ENCODE measurements at places on chromosomes 4 and X. TPM values are rescaled to one million over a fixed set of nuclear protein-coding genes. Genes with fewer than 3 reads are reported as not detected.

Gene TEX13D
- total RNA-seq: not detected

Gene SGMS2
- total RNA-seq: 57.5 TPM

Gene TCEAL7
- 16.1 TPM for total RNA-seq

Gene MAML3
- total RNA-seq: 0.90 TPM

Gene SSX4
- not detected for total RNA-seq

Gene BANK1
- total RNA-seq: under 0.01 TPM

Gene NLGN3
- total RNA-seq: 0.18 TPM

DNA sequence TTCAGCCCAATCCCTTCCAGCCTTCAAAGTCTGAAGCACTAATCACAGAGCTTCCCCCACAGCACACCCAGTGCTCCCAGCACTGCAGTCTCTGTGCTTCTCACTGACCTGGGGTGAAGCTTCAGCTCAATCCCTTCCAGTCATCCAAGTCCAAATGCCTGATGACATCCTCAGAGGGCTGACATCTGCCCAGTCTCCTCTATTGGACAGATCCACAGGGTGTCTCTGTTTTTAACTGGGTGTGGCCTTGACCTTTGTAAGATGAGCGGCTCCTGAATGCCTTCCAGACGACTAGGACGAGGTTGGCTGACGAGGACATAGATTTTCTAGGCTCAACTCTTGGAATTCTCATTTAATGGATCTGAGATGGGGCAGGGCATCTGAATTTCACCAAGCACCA lies 7.6 kb upstream of the SLC2A9 start:
- no peaks in the 10 kb centered on the region for H3K27me3 ChIP-seq
- DNase-seq: no peak
- no peak overlapping the region for H3K27ac ChIP-seq
- H3K36me3 ChIP-seq: no peaks in the 10 kb centered on the region

DNA sequence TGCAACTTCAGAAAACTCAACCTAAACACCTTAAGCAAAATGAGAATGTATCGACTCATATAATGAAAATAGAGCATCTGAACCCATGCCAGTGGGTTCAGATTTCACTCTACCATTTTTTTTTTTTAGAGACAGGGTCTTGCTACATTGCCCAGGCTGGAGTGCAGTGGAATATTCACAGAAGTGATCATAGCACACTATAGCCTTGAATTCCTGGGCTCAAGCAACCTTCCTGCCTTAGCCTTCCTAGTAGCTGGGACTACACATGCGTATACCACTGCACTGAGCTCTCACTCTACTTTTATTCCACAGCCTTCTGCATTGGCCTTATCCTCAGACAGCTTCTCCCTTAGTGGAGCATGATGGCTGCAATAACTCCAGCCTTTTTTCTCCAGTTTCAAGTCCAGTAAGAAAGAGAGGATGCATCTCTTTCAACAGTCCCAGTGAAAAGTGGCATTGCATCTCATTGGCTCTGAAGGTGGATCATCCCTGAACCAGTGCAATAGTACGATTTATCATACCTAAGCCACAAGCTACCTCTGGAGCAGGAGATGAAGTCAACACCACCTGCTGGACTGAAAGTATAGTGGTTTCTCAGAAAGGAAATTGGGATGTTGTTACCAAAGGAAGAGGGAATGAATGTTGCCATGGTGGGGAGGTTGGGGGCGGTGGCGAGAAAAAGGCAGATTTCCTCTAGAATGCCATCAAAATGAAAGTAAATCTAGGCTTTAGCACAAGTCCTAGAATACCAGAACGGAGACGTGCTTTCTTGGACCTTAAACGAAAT lies 2.0 kb upstream of the SOD3 start:
- H3K27ac ChIP-seq: no peak overlapping the region
- H3K4me1 ChIP-seq: peaks cover 9% of the 10 kb centered on the region
- no peaks in the 10 kb centered on the region for H3K36me3 ChIP-seq
- H3K27me3 ChIP-seq: no peaks in the 10 kb centered on the region

DNA sequence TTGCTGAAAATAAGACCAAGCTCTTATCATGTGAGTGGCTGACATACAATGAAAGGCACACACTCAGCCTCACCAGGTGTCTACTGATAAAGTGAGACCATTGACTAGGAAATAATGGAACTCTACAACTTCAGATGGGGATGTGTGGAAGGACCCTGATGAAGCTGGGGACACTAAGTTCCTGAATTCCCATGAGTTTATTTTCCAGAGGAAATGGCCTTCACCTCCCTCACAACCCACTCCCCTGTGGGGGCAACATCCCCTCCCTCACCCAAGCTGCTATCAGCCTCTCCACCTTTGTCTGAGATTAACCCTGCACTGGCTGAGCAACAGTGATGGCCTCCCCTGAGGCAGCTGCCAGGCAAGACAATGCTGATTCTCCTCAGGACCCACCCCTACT lies 55.2 kb upstream of the SMARCAD1 start:
- H3K4me3 ChIP-seq: no peak overlapping the region
- no peaks in the 10 kb centered on the region for H3K4me1 ChIP-seq
- H3K27me3 ChIP-seq: no peaks in the 10 kb centered on the region
- no peaks in the 10 kb centered on the region for H3K36me3 ChIP-seq
- no peak overlapping the region for H3K27ac ChIP-seq
- no peak for DNase-seq

- H3K27me3 ChIP-seq: no peaks in the 10 kb centered on the region
- DNase-seq: no peak
- H3K4me3 ChIP-seq: no peak overlapping the region
- peaks cover 5% of the 10 kb centered on the region for H3K4me1 ChIP-seq
- no peaks in the 10 kb centered on the region for H3K36me3 ChIP-seq
Observed at GRCh38 chr4:153450544-153450917, 15.6 kb upstream of the TMEM131L start.

DNA sequence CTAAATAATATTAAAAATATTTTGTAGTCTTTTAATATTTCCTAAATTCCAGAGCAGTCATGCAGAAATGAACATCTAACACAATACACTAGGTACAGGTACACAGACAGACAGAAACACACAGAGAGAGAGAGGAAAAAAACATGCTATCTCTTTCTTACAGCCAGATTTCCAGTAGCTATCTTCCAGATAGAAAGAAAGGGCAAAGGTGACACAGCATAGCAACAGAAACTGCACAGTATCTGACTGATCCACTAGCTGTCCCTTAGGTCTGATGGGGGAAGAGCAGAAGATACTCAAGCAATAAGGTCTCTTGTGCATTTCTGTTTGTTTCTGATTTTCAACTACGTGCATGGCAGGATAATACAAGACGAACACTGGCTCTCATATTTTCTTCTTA lies 7.8 kb downstream of the FBXW7 start:
- H3K36me3 ChIP-seq: 0 out of 2 replicates have a peak, but pooled peaks cover 2% of the 10 kb centered on the region
- no peaks in the 10 kb centered on the region for H3K4me1 ChIP-seq
- H3K27ac ChIP-seq: no peak overlapping the region
- no peak overlapping the region for H3K4me3 ChIP-seq

- no peaks in the 10 kb centered on the region for H3K4me1 ChIP-seq
- H3K27ac ChIP-seq: no peak overlapping the region
- peaks cover 4% of the 10 kb centered on the region for H3K36me3 ChIP-seq
- DNase-seq: no peak
Observed at GRCh38 chrX:2748171-2748814, 3.5 kb upstream of the XG start.

DNA sequence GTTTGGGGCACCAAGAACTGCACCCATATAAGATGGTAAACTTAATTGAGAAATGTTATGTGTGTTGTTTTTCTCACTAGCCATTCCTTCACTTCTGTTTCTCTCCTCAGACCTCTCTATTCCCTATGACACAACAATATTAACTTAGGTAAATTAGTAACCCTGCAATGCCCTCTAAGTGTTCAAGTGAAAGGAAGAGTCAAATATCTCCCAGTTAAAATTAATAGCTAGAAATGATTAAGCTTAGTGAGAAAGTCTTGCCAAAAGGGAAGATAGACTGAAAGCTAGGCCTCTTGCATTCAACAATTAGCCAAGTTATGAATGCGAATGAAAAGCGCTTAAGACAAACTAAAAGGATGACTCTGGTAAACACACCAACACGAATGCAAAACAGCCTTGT lies 132.9 kb upstream of the KLF8 start:
- no peak overlapping the region for H3K4me3 ChIP-seq
- H3K27me3 ChIP-seq: no peaks in the 10 kb centered on the region
- no peaks in the 10 kb centered on the region for H3K36me3 ChIP-seq
- H3K4me1 ChIP-seq: no peaks in the 10 kb centered on the region
- H3K27ac ChIP-seq: no peak overlapping the region
- no peak for DNase-seq

DNA sequence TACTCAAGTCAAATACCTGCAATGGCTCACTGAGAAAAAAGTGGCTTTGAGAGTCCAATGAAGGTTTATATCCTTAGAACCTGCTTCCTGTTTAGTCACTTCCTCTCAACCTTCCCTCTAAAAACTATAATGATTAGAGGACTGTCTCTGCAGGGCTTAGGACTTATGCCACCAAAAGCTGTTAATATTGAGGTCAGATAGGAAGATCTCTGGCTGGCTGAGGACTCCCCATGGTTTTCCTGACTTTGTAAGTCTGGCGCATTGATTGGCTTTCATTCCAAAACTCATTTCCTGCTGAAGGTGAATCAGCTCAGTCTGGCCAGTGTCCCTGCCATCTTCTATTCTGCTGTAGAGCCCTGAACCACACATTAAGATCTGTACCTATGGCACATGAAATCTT lies 140.9 kb upstream of the ANK2 start:
- H3K27ac ChIP-seq: no peak overlapping the region
- no peak overlapping the region for H3K4me3 ChIP-seq
- H3K4me1 ChIP-seq: no peaks in the 10 kb centered on the region

DNA sequence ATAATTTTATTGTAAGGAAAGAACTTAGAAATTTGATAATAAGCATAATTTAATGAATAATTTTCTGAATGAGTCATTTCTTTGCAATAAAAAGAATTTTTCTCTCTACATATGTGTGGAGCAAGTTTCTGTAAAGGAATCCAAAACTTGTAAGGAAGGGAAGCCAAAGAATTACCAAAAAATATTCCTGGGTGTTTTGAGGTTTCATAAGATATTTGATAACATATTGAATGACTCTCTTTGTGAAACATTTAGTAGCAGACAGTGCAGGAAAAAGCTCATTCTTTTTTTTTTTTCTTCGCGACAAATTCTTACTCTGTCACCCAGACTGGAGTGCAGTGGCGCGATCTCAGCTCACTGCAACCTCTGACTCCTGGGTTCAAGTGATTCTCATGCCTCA lies 469.0 kb upstream of the MAGEB2 start:
- no peaks in the 10 kb centered on the region for H3K36me3 ChIP-seq
- no peak overlapping the region for H3K27ac ChIP-seq
- DNase-seq: peak; percentile 55
- H3K4me1 ChIP-seq: no peaks in the 10 kb centered on the region
- no peaks in the 10 kb centered on the region for H3K27me3 ChIP-seq

DNA sequence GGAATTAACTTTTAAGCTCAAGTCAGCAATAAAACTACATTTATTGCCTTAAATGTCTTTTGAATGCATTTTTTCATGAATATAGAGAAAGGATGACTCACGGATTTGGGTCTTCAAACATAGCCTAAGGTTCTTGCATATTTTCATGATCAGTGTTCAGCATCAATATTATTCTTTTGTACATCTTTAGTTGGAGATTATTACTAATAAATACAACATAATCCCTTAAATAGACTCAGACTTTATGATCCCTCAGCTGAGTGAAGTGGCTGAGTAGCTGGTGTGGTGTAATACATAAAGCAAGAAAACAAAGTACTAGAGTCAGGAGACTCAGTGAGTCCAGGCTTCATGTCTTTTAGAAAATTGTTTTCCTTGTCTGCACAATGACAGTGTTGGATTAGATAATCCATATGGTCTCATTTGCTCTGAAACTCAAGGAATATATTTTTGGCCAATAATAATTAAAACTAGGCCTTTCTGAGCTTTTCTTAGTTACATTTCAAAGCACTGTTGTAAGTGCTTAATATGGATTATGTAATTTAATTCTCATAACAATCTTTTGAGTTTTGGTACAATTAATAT lies 78.3 kb upstream of the UNC5C start:
- no peak overlapping the region for H3K4me3 ChIP-seq
- no peaks in the 10 kb centered on the region for H3K4me1 ChIP-seq
- no peaks in the 10 kb centered on the region for H3K36me3 ChIP-seq
- H3K27me3 ChIP-seq: no peaks in the 10 kb centered on the region
- no peak for DNase-seq
- H3K27ac ChIP-seq: no peak overlapping the region

- H3K27me3 ChIP-seq: peaks cover 2% of the 10 kb centered on the region
- no peaks in the 10 kb centered on the region for H3K4me1 ChIP-seq
- no peak overlapping the region for H3K27ac ChIP-seq
- H3K4me3 ChIP-seq: no peak overlapping the region
- H3K36me3 ChIP-seq: no peaks in the 10 kb centered on the region
- DNase-seq: no peak
Observed at GRCh38 chr4:22551550-22551949, 35.7 kb upstream of the ADGRA3 start.

DNA sequence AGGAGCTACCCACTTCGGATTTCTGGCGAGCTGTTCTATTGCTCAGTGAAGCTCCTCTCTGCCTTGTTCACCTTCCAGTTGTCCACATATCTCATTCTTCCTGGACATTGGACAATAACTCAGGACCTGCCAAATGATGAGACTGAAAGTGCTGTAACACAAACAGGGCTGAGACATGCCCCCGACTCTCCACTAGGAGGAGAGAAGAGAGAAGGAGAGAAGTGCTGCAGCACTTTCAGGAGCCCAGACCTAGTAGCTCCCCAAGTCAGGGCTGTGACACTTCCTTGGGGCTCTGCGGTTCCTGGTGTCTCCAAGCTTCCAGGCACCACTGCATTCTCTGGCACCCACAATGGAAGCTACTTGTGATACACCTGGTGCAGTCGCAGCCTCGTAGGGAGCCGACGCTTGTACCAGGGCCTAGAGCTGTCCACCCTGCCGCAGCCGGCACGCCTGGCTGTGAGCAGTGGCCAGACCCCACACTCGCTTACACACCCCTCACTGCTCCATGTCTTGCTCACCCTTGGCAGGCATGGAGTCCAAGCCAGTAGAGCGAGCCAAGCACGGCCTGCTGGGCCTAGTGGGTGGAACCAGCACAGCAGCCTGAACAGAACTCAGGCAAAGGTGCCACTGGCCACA lies 234.9 kb downstream of the TECRL start:
- no peaks in the 10 kb centered on the region for H3K4me1 ChIP-seq
- no peak overlapping the region for H3K4me3 ChIP-seq
- no peaks in the 10 kb centered on the region for H3K27me3 ChIP-seq
- H3K36me3 ChIP-seq: no peaks in the 10 kb centered on the region
- no peak for DNase-seq

DNA sequence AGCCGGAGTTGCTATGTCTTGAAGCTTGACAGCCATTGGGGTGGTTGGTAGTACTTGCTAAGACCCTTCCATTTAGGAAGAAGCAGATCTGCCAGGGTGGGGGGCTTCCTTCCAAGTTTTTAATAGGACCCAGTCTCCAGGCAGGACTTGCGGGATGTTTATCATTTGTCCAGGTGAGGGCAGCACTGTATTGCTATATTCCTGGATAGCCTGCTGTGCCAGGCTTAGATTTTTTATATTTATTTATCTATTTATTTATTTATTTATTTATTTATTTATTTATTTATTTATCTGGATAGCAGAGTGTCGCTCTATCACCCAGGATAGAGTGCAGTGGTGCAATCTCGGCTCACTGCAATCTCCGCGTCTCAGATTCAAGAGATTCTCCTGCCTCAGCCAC lies 87.4 kb upstream of the CT45A1 start:
- DNase-seq: no peak
- no peaks in the 10 kb centered on the region for H3K27me3 ChIP-seq
- no peaks in the 10 kb centered on the region for H3K4me1 ChIP-seq
- H3K4me3 ChIP-seq: no peak overlapping the region
- H3K36me3 ChIP-seq: no peaks in the 10 kb centered on the region
- H3K27ac ChIP-seq: no peak overlapping the region

- no peaks in the 10 kb centered on the region for H3K27me3 ChIP-seq
- DNase-seq: no peak
- no peak overlapping the region for H3K27ac ChIP-seq
- H3K4me3 ChIP-seq: no peak overlapping the region
Observed at GRCh38 chr4:119977076-119977940, 89.3 kb downstream of the MAD2L1 start.

Data from IMR-90 (cell line).